ENCODE measurements at places on chromosomes 12 and 14.

- DNase-seq, result no peak
Observed at GRCh38 chr12:108567406-108568337, 5.3 kb downstream of the ISCU start.

- DNase-seq, result no peak
Observed at GRCh38 chr12:22480016-22480415, 64.3 kb downstream of the C2CD5 start.

DNA sequence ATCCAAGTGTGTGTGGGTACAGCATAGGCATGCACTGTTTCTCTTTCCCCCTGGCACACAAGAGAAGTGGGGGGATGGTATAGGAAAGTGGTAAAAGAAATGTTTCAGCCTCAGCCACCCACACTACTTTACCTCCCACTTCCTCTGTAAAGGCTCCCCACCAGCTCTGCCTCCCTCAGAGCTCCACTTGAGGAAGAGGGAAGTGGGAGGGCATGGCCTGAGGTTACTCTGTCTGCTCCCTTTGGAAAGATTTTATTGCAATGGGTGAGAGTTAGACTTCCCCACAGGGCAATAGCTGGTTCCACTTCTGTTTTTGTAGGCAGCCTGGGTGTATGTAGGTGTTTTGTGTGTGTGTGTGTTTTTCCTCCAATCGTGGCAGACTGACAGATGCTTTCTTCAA, 145.3 kb downstream of the SSPN start:
- no peak for DNase-seq

GRCh38 chr12:32868885-32869284, 27.7 kb downstream of the PKP2 start:
- DNase-seq, result no peak

- DNase-seq, result no peak
Observed at GRCh38 chr12:125377093-125377492, 311.9 kb downstream of the AACS start.

- no peak for DNase-seq
Observed at GRCh38 chr12:82425241-82425640, 66.9 kb downstream of the METTL25 start.

DNA sequence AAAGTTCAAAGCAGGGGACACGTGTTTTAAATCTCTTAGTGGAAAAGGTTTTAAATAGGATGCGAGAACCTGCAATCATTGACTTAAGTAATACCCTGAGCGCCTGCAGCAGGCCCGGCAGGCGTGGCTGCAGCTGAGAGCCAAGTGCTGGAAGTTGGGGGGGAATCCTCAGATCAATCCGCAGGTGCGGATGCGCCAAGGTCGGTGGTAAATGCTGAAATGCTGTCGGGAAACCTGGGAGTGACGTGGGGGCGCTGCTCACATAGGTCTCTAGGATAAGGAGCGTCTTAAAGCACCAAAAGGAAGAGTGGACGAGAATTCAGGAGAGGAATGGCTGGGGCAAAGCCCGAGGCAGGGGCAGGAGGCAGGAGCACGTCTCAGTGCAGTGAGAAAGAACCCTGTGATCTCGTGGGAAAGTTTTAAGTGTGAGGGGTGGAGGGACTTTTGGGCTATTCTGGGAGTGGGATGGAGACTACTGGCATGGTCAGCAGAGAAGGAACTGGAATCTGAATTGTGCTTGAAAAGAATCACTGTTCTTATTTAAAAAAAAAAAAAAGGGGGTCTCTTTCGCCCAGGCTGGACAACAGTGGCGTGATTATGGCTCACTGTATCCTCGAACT, 883 bp upstream of the CDCA4 start:
- no peak for DNase-seq

DNA sequence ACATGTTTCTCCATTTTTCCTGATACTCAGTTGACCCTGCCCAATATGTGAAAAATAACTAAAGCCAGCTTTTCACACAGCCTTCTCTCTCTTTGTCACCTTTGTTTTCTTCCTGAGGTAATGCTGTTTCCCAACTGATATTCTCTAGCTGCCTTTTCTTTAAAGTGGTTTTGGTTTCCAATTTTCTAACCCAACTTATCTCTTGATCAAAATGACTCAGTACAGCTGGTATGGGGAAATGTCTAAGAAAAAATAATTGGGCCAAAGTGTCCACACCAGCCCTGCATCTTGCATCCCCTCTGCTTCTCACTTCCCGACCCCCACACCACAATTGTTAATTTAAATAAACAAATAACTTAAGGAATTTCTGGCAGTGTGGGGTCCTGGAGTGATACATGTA, 193.8 kb downstream of the SYT1 start:
- no peak for DNase-seq

GRCh38 chr14:70130482-70130881, 58.3 kb downstream of the SLC8A3 start:
- no peak for DNase-seq

DNA sequence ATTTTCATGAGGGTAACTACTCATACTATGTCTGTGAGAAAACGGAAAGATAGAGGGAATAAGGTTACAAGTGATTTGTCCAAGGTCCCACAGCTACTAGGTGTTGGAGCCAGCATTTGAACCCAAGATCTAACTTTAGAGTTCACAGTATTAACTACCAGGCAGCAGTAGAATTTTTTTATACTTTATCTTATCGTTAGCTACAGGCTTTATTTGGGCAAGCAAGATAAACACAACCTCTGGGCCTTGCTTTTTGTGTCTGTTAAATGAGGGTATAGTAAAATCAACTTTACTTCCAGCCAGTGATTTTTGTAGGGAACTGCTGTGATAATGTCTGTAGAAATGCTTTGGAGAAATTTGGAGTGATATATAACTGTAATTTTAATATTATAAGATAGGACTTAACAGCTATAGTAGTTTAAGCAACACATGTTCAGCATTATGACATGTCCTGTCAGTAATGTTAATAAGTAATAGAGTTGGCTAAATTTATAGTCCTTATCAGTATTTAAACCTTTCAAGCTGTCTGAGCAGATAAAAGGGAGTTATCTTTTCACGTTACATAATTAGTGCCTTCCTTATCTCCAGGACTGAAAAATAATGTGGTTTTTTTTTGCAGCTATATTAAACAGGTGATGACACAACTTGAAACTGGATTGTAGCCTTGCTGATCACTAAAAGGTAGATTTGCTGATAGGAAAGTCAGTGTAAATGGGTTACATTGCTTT, 12.8 kb downstream of the LEMD3 start:
- DNase-seq, result no peak

DNA sequence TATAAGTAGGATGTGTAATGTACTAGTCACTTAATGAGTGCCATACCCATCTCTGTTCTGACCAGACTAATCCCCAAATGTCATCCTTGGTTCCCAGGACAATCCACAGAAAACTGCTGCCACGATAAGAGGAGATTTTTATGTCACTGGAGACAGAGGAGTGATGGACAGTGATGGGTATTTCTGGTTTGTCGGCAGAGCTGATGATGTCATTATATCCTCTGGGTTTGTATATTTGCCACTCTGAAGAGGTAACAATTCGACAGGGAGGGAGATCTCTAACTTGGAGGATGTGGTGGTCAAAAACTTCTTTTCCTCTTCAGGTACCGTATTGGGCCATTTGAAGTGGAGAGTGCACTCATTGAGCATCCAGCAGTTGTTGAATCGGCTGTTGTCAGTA, 20.3 kb downstream of the ACSM4 start:
- no peak for DNase-seq

DNA sequence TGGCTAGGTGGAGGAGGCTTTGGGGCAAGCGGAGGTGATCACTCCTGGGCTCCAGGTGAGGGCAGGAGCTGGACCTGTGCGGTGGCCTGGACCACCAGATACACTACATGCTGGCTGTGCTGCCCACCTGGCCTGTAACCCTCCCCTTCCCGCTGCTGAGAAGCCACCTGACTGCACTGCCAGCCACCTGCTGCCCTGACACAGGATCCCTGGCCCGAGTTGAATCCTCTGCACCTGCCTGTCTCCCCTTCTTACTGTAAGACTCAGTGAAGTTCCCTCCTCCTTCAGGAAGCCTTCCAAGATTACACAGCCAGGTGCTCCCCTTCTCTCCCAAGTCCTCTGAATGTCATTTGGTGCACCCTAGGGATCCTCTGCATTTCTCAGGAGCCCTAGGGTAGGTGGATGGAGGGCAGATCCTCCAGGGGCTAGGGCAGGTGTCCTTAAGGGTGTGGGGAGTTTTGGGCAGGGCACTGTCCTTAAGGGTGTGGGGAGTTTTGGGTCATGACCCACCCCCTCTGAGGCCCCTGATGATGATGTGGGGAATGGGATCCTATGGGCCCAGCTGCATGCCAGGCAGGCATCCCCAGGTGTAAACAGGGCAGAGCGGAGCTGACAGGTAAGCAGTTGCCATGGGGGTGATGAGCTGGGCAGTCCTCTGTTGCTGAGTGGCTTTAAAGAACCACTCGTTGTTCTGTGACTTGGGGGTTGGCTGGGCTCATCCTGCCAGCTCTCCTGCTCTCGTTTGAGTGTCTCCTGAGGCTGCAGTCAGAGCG, 6.7 kb upstream of the MTA1 start:
- no peak for DNase-seq

DNA sequence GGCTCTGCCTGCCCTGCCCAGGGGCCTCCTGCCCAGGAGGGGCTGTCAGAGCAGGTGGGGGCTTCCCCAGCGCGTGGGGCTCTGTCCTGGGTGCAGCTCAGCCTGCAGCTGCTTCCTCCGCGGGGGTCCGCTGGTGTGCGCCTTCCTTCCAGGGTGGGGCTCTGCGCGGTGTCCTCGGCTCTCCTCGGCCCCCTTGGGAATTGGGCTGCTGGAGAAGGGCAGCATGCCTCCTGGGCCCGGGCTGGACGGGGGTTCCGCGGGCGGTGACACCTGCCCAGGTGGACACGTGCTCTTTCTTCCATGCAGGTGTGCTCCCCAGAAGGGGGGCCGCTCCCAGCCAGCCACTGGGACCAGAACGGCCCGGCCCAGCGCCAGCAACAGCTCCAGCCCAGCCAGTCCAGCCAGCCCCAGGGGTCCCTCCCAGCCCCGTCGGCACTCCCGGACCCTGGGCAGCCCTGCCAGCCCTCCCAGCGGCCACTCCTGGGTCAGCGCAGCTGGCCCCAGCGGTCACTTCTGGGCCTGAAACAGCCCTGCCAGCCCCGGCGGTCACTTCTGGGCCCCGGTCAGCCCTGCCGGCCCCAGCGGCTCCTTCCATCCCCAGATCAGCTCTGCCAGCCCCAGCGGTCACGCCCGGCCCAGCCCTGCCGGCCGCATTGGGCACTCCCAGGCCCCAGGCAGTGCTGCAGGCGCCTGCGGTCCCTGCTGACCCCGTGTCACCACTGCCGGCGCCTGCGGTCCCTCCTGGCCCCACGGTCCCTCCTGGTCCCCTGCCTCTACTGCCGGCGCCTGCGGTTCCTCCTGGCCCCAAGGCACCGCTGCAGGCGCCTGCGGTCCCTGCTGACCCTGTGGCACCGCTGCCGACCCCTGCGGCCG, 19.1 kb downstream of the FBRSL1 start:
- no peak for DNase-seq

DNA sequence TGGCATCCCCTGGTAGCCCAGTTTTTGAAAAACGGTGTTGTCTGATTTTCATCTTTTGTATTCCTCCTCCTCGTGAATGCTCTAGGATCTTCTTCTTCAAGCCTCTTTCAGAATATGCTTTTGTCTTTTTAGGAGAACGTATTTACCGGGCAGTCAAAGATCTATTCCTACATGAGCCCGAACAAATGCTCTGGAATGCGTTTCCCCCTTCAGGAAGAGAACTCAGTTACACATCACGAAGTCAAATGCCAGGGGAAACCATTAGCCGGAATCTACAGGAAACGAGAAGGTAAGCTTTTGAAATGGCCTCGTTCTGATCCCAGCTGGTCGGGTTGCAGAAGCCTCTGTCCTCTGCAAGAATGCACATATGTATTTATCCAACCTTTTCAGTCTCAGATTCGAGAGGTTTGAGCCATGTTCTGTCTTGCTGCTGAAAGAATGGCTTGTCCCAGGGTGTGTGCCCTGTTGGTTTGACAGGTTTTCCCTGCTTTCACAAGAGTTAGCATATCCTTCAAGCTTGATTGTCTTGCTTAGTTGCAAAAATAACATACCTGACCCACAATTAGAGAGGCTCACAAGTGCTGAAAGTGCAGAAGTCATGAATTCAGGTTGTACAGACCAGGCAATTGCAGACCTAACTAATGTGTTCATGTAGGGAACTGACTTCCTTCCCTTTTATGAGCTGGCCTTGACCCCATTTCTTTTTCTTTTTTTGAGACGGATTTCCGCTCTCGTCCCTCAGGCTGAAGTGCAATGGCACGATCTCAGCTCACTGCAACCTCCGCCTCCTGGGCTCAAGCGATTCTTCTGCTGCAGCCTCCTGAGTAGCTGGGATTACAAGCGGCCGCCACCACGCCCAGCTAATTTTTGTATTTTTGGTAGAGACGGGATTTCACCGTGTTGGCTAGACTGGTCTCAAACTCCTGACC, 6.8 kb downstream of the KMT5A start:
- no peak for DNase-seq

DNA sequence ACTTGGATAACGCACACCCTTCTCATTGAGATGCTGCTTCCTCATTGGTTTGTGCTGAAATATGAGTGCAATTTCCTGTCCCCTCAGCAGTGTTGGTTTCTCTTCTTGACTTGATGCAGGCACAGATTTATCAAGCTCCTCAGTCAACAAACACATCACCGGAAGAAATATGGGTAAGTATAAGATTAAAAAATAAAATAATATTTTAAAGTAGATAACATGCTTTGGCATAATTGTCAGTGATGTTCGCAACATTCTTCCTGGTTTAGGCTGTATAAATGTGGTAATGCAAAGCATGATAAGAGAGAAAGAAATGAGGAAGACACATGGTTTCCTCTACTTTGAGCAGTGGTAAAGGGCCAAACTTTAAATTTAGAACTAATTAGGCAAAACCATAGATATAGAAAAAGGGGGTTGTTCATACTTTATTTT, at the start of gene GPR65:
Gene GPR65, plus strand, starts transcription at position 86 of the 432 bp plus-strand sequence. CDS start 5,713 bp downstream, outside the sequence.
- DNase-seq, result peak; percentile 89

- DNase-seq, result no peak
Observed at GRCh38 chr14:81127785-81128184, 93.0 kb downstream of the GTF2A1 start.

- no peak for DNase-seq
Observed at GRCh38 chr14:33363682-33364081, 425.0 kb downstream of the NPAS3 start.

GRCh38 chr14:52220924-52221811, 46.3 kb upstream of the PTGDR start:
- no peak for DNase-seq

DNA sequence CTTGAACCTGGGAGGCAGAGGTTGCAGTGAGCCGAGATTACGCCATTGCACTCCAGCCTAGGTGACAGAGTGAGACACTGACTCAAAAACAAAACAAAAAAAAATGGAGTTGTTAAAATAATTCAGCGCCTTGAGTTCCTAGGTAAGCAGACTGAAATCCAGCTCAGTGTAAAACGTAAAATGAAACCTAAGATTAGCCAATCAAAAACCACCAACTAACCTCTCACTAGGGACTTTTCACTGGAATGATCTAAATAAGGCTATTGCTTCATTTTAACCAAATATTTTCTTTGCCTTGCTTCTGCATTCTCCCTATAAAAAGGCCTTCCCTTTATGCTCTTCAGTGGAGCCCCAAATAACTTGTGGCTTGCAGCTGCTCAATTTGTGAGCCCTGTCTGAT, 91.6 kb upstream of the HIF1A start:
- DNase-seq, result no peak

- DNase-seq, result no peak
Observed at GRCh38 chr14:74871819-74872218, 4.1 kb downstream of the PROX2 start.

Measured in T-helper 1 cell (primary cell).